ENCODE measurements at places on chromosomes 2 and 18.
A peak's percentile ranks its signal among the peaks of the same experiment; 100 is the strongest.

GRCh38 chr2:37506407-37507050, 162.1 kb downstream of the QPCT start:
- no peak for DNase-seq

DNA sequence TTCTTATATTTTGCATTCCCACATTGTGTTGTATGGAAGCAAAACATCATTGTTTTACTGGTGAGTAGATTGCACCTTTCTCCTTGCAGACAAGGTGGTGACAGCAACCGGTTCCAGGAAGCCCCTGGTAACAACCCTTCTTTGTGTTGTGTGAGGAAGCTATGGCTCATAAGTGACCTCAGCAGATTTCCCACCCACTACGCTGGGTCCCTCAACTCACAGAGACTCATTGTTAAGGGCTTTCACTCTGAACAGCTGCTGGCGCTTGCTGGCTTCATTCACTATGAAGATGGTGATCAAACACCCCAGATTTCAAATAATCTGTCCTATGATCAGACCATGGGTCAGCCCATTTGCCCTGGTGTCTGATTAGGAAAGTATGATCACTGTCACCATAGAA, 53.4 kb downstream of the WIPF1 start:
- no peak for DNase-seq

DNA sequence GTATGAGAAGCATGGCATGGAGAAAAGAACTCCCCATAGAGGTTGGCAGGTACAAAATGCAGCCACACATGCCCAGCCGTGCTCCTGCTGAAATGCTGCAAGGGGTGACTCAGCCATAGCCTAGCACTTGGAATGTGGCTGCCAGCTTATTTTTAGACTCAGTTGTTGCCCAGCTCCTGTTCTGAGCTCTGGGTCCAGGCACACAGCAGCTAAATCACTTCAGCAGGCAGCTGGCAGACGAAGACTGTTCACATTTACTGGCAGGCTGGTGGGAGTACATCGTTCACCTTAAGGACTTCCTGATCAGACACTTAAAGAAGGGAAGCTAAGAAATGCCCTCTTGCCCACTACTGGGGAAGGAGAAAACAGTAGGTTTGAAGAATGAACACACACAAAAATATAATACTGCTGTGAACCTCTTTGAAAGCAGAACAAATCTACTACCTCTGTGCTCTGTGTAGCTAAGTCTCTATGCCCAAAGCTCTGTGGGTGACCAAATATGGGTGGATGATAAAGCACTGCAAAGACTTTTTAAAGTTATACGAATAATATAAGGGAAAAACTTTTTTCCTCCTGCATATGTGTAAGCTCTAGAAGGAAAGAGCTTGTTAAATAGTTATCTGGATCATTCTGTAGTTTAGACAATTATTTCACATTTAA, 146.1 kb downstream of the LNPK start:
- DNase-seq, result no peak

GRCh38 chr18:74617486-74617885, 19.8 kb downstream of the ZNF407 start:
- DNase-seq, result no peak

GRCh38 chr2:30022444-30023071, 101.2 kb upstream of the ALK start:
- no peak for DNase-seq

GRCh38 chr2:71157124-71157793, 26.8 kb downstream of the MPHOSPH10 start:
- DNase-seq, result peak; percentile 26

DNA sequence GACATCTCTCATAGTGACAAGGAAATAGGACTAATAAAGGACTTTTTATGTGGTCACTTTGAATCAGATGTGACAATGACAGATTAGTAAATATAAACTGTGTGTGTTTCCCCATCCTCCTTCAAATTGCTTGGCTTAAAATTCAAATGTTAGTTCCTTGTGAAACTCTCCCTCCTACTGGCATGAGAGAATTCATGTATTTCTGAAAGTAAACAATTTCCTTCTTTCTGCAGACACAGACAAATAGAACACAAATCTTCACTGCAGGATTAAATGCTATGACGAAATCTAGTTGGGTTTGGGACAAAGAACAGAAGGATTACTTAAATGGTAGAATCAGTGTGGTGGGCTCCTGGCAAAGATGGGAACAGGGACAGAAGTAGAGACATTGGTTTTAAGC, 328.7 kb upstream of the FAM98A start:
- no peak for DNase-seq

DNA sequence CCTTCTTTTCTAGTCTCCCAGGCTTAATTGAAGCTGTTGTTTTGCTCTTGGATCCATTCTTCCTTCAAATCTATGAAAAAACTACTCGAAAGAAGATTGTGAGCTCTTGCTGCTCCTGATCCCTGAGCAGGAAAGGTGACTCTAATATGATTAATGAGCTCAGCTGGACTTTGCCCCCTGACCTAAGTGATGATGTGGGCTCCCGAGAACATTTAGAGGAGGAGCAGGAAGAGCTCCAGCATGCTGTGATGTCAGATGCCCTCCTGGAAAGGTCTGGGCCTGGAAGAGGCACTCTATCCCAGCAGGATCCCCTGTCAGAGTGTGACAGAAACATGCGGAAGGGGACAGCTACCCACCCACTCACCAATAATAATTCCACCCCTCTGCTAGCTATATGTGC, 117.9 kb upstream of the PELI1 start:
- no peak for DNase-seq

DNA sequence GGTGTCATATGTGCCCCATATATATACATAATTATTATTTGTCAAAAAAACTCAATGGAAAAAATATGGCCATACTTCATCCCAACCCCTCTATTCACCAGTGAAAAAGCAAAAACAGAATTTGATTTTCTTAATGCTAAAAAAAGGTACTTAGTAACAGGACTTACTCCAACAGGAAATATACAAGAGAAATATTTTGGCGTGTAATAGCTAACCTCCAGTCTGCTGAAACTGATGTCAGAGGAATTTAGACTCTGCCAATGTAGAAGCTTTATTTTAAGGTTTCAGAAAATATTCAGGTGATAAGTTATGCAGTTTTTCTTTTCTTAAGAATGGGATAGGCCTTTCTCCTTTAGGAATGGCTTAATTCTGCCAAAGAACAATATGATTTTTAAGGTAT, 72.6 kb downstream of the TMEFF2 start:
- no peak for DNase-seq

GRCh38 chr2:173033084-173033483, 42.6 kb upstream of the MAP3K20 start:
- no peak for DNase-seq

DNA sequence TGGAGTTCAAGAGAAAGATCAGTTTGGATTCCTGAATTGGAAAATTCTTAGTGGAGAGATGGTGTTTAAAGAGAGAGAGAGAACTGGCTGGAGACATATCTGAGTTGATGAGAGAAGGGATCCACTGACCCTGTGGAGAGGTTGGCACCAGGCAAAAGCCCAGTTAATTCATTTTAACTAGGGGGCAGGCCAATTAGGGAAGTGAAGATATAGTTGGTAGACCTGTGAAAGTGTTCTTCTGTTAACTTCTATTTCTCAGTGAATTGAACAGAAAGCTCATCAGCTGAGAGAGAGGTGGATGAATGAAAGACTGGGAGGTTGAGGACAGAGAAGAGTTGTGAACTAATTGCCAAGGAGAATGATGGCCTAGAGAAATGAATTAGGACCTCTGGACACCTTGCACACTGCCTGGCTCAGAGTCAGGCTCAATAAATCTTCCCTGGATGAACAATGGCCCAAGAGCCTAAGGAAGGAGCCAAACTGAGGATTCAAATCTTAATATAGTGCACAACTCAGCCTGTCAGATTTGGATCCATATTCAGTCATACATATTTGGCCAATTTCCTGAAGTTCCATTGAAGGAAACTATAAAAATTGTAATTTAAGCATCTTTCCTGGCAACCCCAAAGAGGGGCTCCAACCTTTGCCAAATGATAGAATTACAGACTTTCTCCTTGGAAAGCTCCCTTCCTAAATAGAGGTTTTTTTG, 82.2 kb upstream of the RMDN2 start:
- no peak for DNase-seq

- DNase-seq, result no peak
Measured at GRCh38 chr2:218216336-218216673, 684 bp upstream of the ARPC2 start.

- DNase-seq, result no peak
Measured at GRCh38 chr18:76547296-76547695, 52.3 kb upstream of the ZNF516 start.

GRCh38 chr2:206515580-206515979, 72.2 kb downstream of the ADAM23 start:
- no peak for DNase-seq

DNA sequence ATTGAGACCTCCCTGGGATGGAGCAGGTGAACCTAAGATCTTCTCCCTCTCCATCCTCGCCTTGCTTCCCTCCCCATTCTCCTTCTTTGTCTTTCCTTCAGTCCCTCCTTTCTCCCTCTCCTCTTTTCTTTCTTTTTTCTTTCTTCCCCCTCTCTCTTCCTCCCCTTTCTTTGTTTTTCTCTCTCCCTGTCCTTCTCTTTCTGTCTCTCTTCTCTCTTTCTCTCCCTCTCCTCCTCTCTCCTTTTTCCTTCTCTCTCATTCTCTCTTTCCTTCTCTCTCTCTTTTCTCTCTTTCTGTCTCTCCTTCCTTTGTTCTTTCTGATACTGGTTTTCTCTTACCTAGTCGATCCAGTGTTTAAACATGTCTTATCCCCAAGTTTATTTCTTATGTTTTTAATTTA, 10.7 kb downstream of the MREG start:
- no peak for DNase-seq

DNA sequence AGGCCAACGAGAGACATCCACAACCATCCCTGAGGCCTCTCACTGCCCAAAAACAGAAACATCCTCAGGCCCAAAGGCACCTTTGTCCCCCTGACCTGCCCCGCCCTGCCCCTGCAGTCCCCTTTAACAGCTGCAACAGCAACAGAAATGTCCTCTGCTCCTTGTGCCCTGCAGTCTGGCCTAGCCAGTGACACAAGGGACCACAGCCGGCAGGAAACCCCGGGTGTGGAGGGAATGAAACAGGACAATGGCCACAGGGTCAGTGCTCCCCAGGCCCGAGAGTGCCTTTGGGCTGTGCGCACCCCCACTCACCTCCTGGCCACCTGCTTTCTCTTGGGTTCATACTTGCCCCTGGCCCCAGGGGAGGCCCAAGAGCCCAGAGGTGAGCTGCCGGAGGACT, 35.6 kb downstream of the SNED1 start:
- no peak for DNase-seq

DNA sequence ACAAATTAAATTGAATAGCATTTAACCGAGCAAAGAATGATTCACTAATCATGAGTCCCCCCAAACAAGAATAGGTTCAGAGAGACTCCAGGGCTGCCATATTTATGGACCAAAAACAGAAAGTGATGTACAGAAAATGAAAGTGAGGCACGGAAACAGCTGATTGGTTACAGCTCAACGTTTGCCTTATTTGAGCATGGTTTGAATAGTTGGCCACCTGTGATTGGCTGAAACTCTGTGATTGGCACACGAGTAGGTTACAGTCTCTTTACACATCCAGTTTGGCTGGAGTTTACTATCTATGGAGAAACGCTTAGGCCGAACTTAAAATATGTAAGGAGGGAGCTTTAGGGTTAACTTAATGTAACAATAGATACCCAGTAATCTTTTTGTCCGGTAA, 27.0 kb upstream of the DPYSL5 start:
- no peak for DNase-seq

DNA sequence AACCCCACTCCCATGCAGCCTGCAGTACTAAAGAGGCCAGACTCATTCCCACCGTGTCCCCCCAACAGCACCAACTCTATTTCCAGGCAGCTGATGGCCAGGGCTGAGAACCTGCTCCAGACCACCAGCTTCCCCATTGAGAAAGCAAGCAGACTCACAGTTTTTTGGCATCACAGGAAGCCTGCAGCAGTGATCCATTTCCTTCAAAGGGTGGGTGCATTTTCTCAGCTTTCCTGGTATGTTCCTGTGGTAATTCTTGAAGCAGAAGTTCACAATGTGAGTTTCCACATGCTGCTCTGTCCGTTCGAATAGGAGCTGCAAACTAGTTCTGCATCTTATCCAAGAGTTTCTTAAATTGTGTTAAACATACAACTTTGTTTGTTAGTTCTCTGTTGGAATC, 1249.6 kb upstream of the FAM98A start:
- DNase-seq, result no peak

GRCh38 chr2:177242121-177242987, 22.2 kb downstream of the NFE2L2 start:
- DNase-seq, result no peak

DNA sequence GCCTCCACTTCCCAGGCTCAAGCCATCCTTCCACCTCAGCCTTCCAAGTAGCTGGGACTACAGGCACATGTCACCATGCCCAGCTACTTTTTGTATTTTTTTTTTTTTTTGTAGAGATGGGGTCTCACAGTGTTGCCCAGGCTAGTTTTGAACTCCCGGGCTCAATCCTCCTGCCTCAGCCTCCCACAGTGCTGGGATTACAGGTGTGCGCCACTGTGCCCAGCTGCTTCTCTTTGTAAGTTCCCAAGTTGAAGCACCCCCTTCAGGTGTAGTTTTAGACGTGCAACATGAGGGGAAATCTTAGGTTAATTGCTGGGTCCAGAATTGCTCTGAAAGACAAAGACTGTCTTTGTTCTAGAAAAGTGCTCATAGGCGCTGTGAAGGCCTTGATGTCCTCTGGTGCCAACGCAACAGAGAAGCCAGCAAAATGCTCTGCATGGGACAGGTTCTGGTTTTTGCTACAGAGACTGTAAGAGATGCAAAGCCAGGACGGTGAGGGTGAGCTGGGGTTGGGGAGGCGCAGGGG, 46.6 kb downstream of the RRM2 start:
- no peak for DNase-seq

- DNase-seq, result no peak
Measured at GRCh38 chr2:25032094-25032493, 9.8 kb upstream of the EFR3B start.

- DNase-seq, result no peak
Measured at GRCh38 chr18:27298214-27298804, 113.2 kb upstream of the CHST9 start.

DNA sequence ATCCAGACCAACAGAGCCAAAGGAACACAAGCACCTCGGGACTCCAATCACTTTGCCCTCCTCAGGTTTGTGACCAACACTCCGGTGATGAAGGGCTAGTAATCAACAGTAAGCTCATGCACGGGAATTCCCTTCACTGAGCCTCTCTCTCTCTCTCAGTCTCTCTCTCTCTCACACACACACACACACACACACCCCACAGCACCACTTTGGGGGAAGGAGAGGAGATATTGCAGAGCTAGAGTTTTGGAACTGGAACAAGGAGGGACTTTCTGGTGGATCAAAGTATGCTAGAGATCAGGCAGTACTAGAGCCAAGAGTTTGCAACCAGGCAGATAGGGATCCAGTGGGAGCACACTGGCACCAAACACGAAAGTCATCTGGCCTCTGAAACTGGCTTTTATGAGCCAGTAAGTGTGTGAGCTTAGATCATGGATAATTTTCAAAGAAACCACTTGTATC, 98.7 kb downstream of the ANKRD44 start:
- DNase-seq, result no peak

All from stimulated activated CD4-positive, alpha-beta T cell treated with anti-CD3 and anti-CD28 coated beads, Interleukin-15, amount 100 ng/mL, for 48 hours (primary cell).